D341Med (cell line): ENCODE measurements at places on chromosomes 1 and 21.
A peak's percentile ranks its signal among the peaks of the same experiment; 100 is the strongest.

DNA sequence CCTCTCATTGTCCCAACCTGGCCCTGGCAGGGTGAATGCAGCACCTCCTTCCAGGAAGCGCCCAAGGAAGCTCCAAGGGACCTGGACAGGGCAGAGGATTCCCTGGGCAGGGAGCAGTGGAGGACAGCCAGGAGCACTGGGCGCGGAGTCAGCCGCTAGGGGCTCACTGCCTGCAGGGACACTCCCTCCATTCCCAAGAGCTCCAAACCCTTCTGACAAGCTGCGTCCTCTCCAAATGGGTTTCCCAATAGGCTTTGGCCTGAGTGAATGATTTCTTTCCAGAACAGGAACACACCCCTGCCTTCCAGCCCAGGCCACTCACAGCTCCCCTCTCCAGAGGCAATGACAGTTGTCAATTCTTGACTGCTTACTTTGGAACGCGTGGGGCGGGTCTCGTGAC, 128.5 kb upstream of the EDN2 start:
- DNase-seq: peak; percentile 9

GRCh38 chr1:51733793-51734522, 117.1 kb downstream of the OSBPL9 start:
- no peak for DNase-seq

DNA sequence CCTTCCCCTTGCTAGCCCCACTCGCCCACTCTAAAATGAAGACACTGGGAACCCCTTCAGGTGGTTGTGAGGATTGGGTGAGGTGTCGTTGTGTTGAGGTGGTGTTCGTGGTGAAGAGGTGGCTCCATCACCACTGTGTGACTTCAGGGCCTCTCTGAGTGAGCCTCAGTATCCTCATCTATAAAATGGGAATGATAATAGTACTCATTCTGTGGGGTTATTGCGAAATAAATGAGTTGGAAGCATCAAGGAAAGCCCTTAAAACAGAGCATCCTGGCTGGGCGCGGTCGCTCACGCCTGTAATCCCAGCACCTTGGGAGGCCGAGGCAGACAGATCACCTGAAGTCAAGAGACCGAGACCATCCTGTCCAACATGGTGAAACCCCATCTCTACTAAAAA, 6.7 kb upstream of the MARCKSL1 start:
- DNase-seq: no peak

DNA sequence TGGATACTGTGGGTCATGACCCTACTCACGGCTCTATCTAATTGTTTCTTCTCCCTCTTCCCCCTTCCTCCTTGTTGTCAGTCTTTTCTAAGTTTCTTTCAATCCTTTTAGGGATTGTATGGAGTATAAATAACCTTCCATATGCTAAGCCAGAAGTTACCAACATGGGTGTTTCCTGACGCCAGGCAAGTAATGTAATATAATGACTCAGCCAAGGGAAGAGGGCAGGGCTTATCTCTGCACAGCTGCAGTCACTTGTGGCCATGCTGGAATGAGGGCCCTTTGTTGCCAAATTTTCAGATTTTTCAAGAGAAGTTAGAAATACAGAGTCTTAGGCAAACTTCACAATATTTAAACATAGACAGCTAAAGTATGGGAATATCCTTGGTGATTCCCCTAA, 194.6 kb downstream of the ST6GALNAC3 start:
- no peak for DNase-seq

GRCh38 chr21:35321322-35322200, 272.5 kb upstream of the RUNX1 start:
- no peak for DNase-seq
